GM23248 (cell line): ENCODE measurements at places on chromosomes 4 and X.

- H3K36me3 ChIP-seq, result no peaks in the 10 kb centered on the region
- H3K4me3 ChIP-seq, result no peak overlapping the region
- H3K4me1 ChIP-seq, result peaks cover 13% of the 10 kb centered on the region
- no peak for DNase-seq
Measured at GRCh38 chr4:2400841-2401609, 17.4 kb downstream of the ZFYVE28 start.

DNA sequence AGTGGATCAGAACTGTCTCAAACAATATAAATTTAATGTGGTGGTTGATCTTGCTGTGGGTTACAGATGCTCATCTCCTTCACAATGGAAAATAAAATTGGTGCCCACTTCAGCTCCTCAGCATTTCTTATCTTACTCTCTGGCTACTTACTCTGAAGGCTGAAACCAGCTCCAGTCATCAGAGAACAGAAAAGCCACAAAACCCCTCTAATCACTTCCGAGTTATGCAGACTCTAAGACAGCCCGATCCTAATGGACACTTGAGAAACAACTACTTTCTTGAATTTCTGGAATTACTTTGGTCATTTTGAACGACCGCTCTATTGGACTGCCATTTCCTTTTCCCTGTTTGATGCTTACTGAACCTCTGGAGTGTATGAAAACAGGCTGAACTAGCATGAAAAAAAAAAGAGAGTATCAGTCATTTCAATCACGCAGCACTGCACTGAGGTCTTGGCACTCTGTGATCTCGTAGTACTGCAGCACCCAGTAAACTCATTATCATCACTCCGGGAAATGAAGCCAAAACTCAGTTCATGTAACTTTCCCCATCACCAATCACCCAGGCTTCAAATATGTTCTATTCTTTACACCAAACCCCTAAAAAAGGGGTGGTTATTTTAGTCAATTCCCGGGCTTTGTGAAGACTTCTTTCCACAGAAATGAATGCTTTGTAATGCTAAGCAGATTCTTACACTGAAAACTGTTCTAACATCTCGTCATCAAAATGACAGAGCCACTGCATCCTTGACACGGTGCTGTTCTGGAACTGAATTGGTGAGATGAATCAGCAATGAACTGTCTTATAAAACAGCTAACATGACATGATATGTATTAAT, 54.5 kb downstream of the TSPAN5 start:
- peak; percentile 45 for DNase-seq
- H3K36me3 ChIP-seq, result no peaks in the 10 kb centered on the region
- H3K27ac ChIP-seq, result peak overlapping the region; percentile 4; the same call in 1 of the 2 replicates
- peaks cover 22% of the 10 kb centered on the region for H3K4me1 ChIP-seq

DNA sequence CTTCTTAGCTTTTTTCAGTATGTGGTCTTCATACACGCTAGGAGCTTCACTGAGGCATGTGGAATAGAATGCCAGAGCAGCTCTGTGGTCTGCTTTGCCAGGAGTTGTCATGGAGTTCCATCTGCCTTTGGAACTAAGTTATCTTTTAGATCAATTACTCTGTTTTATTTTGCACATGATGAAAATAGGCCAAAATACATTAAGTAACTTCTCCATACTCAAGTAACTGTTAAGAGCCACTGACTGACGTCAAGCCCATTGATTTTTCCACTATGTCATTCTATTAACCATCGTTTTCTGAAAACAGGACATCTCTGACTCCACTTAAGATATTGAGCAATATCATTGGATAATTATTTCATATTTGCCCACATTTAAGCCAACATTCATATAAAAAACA, 415.1 kb upstream of the MAD2L1 start:
- H3K27me3 ChIP-seq, result no peaks in the 10 kb centered on the region
- H3K27ac ChIP-seq, result no peak overlapping the region
- H3K4me3 ChIP-seq, result no peak overlapping the region
- no peaks in the 10 kb centered on the region for H3K36me3 ChIP-seq
- DNase-seq, result peak; percentile 1
- H3K4me1 ChIP-seq, result no peaks in the 10 kb centered on the region

- H3K4me1 ChIP-seq, result peaks cover 2% of the 10 kb centered on the region; the same call in 1 of the 2 replicates
- peak; percentile 12 for DNase-seq
- peak overlapping the region; percentile 27 for H3K27ac ChIP-seq
- peaks cover 21% of the 10 kb centered on the region; the same call in 1 of the 2 replicates for H3K36me3 ChIP-seq
Measured at GRCh38 chrX:24080704-24081103, 25.9 kb downstream of the EIF2S3 start.

- peaks cover 5% of the 10 kb centered on the region; the same call in 1 of the 2 replicates for H3K4me1 ChIP-seq
- H3K36me3 ChIP-seq, result no peaks in the 10 kb centered on the region
- H3K27ac ChIP-seq, result peak overlapping the region; percentile 81
- no peaks in the 10 kb centered on the region for H3K27me3 ChIP-seq
- DNase-seq, result peak; percentile 78
- peak overlapping the region; percentile 79 for H3K4me3 ChIP-seq
Measured at GRCh38 chrX:74420196-74421035, 877 bp upstream of the SLC16A2 start.

DNA sequence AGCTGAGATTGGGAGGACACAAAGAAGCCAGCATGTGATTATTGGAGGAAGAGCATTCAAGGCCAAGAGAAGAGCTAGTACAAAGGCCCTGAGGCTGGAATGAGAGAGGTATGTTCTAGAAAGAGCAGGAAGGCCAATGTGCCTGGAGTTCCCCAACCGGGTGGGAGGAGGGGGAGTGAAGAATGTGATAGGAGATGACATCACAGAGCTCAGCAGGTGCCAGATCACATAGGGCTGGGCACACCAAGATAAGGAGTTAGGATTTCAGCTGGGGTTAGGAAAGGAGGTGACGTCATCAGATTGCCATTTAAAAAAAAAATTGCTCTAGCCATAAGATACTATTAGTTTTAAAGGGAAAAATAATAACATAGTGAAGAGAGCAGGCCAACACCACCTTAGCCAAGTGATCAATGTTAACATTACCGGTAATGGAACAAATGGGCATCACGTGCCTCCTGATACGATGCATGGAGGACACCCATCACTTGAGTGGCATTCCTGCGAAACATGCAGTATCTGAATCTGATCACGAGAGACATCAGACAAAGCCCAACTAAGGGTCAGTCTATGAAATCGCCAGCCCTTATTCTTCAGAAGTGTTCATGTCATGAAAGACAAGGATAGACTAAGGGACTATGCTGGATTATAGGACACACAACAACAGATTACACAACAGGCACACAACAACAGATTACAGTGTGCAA, 344.3 kb downstream of the BCOR start:
- H3K4me1 ChIP-seq, result peaks cover 15% of the 10 kb centered on the region
- no peaks in the 10 kb centered on the region for H3K27me3 ChIP-seq
- H3K27ac ChIP-seq, result no peak overlapping the region
- H3K36me3 ChIP-seq, result no peaks in the 10 kb centered on the region
- H3K4me3 ChIP-seq, result no peak overlapping the region

DNA sequence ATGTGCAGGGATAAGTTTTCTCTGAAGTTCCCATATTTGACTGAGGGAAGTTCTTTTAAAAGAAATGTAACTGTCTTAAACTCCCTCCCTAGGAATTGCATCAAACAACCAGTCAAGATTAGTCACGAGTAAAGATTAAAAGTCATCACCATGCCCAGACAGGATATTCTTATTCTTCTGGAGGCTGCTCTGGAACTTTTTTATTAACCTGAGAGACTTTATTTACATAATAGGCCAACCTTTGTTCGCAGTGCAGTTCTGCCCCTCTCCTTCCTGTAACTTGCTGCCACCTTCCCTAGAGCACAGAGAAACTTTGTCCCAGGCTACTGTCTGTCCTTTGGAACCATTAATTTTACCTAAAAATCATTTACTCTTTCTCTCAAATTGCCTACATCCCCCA, 9.8 kb upstream of the HERC3 start:
- H3K36me3 ChIP-seq, result no peaks in the 10 kb centered on the region
- no peaks in the 10 kb centered on the region for H3K27me3 ChIP-seq
- DNase-seq, result peak; percentile 28
- H3K4me3 ChIP-seq, result no peak overlapping the region
- peaks cover 5% of the 10 kb centered on the region; the same call in 1 of the 2 replicates for H3K4me1 ChIP-seq
- H3K27ac ChIP-seq, result no peak overlapping the region

GRCh38 chr4:14877246-14878225, 124.7 kb upstream of the CPEB2 start:
- H3K36me3 ChIP-seq, result no peaks in the 10 kb centered on the region
- H3K4me1 ChIP-seq, result no peaks in the 10 kb centered on the region
- H3K4me3 ChIP-seq, result no peak overlapping the region
- H3K27ac ChIP-seq, result no peak overlapping the region
